Hematopoietic multipotent progenitor cell (in vitro differentiated cells): ENCODE measurements at places on chromosomes 3 and 15. TPM values are rescaled to one million over a fixed set of nuclear protein-coding genes. Genes with fewer than 3 reads are reported as not detected.

GRCh38 chr3:50620420-50620819 is 3.5 kb downstream of the MAPKAPK3 start:
- DNase-seq, result peak; percentile 58

C3orf20 gene
- under 0.01 TPM for total RNA-seq

CKMT1A gene
- total RNA-seq, result not detected

ALDH1A2 gene
- total RNA-seq, result not detected

- no peak for DNase-seq
Observed at GRCh38 chr3:20558161-20558560, 372.2 kb upstream of the SGO1 start.

ARGFX gene
- not detected for total RNA-seq
